Mesenteric fat pad (tissue), 1 donor: ENCODE measurements at places on chromosomes 4 and X. TPM values are rescaled to one million over a fixed set of nuclear protein-coding genes. Genes with fewer than 3 reads are reported as not detected.

Gene RAB39B
- total RNA-seq = 0.13 TPM

Gene CCDC110
- total RNA-seq = 0.19 TPM

GRCh38 chrX:38799995-38800580, 1.2 kb upstream of the MID1IP1 start:
- no peak for DNase-seq

- no peak for DNase-seq
Measured at GRCh38 chr4:139789096-139789654, 123.6 kb downstream of the MGST2 start.

DNA sequence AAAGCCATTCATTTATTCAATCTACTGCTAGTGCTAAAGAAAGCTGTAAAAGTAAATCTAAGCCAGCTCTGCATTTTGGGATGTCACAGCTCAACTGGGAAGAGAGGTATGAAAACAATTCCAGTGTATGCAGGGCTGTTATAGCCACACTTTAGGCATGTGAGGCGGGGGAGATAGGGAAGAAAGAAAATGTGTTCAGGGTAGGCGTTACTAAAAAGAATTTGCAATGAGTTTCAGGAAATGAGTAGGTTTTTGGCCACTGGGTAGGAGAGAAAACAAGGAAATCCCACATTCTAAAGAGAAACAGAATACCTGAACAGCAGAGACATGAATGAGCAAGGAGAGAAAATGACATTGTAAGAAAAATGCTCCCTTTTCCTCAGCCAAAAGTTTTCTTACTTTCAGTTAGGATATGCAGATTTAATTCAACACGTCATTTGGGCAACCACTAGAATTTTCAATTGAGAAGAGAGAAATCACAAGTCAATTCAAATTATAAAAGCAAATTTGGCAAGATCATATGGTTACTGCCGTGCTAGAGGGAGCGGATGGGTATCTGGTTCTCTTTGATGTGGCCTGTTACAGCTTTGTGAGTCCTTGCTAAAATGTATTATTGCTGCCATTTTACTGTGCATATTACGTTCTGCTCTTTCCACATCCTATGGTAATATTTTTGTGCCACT, 226.3 kb downstream of the KCNIP4 start:
- no peak for DNase-seq

DNA sequence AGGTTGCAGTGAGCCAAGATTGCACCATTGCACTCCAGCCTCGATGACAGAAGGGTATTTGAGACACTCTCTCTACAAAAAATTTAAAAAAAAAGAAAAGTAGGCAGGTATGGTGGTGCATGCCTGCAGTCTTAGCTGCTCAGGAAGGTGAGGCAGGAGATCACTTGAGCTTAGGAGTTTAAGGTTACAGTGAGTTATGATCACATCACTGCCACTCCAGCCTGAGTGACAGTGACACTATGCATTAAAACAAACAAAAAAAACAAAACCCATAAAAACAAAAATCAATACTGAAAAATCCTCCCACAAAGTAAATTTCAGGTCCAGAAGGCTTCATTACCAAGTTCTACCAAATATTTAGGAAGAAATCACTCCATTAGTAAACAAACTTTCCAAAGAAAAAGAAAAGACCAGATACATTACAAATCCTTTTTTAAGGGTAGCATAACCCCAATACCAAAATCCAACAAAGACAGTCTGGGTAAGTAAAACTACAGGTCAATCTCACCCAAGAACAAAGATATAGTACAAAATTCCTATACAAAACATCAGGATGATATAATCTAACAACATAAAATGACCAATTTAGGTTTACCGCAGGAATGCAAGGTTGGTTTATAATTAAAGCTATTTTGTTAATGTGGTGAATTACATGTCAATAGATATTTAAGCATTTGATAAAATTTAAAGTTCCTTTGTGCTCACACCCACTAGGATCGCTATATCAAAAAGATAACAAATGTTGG, 11.7 kb downstream of the NELFA start:
- no peak for DNase-seq

- DNase-seq = no peak
Measured at GRCh38 chr4:187289371-187289770, 565.7 kb upstream of the FAT1 start.

DNA sequence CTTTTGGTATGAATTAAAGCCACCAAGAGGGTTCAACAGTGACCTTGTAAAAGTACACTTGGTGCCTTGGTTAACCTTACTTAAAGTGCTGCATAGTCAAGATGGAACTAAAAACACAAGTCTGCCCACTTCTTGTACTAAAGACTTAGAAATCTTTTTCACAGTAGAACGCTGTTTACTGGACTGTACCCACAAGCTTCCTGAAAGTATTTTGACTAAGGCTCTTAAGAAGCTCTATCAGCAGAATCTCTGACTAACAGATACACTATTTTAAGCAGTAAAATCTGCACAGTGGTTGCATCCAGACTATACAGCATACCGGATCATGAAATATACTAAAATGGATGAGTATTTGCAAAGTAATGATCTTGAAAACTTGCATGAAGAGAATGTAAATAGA, 7.2 kb downstream of the RAB28 start:
- no peak for DNase-seq

- DNase-seq = no peak
Measured at GRCh38 chrX:111009256-111009655, 86.7 kb upstream of the PAK3 start.

DNA sequence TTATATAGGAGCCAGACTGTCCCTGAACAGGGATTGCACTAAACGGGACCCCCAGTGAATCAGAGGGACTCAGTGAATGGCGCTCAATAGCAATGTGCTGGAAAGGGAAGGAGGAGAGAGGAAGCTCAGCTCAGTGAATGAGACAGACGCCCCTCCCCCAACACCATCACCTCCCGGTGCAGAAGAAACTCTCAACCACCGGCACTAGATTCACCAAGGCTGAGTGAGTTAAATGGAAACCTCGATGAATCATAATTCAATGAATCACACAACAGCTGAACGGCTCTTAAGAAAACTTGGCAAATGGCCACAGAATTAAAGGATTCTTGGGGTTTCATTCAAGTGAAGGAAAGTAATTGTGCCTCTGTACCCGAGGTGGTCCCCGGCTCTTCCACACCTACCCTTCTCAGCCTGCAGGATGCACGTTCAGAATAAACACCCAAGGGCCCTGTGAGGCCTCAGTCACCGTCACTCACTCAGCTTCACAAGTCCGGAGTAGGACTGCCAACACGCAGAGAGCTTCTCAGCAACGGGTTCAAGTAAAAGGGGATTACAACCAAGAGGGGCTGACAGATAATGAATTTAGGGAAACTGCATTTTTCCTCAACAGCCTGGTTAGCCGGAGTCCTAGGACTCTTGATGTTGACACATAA, 29.3 kb downstream of the CRMP1 start:
- no peak for DNase-seq

DNA sequence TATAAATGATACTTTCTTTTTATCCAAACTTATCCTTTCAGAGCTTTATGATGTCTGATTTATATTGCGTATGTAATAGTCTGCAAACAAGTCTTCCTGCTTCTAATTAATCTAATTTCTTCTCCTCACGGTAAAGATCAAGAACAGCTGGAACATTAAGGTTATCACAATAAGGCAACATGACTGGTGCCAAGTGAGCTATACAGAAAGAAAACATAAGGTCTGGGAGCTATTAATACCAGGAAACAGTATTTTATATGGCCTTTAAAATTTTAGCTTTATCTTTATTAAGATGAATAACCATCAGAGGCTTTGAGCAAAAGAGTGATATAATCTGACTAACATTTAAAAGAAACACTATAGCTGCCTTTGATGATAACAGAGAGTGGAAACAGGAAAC, 28.7 kb upstream of the CABS1 start:
- DNase-seq = no peak
